ENCODE measurements at places on chromosomes 16 and 17.

GRCh38 chr17:83149029-83149725 is 69.8 kb downstream of the METRNL start:
- H3K4me3 ChIP-seq, result no peak overlapping the region
- peaks cover 18% of the 10 kb centered on the region for H3K27me3 ChIP-seq
- H3K36me3 ChIP-seq, result no peaks in the 10 kb centered on the region
- H3K4me1 ChIP-seq, result peaks cover 6% of the 10 kb centered on the region
- no peak overlapping the region for H3K27ac ChIP-seq
- DNase-seq, result no peak

DNA sequence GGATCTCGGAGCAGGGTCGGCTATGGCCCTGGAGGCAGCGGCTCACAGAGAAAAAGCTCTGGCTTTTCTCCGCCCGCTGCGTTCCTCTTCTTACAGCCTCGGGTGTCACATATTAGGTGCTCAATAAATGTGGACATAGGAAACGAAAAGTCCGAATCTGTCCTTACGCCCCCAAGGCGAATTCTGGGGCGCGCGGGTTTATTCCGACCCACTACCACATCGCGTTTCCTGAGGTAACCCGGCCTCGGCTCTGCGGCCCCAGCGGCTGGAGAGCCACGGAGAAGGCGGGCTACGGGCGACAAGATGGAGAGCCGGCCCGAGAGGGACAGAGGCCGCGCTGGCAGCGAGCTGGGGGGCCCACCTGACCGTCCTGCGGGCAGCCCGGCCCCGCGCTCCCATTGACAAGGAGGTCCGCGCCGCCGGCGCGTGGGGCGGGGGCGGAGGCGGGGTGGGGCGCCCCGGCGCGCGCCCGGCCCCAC is 573 bp upstream of the GNAO1 start:
- H3K27ac ChIP-seq, result no peak overlapping the region
- peak overlapping the region; percentile 77 for H3K4me3 ChIP-seq
- peaks cover 60% of the 10 kb centered on the region for H3K27me3 ChIP-seq
- no peaks in the 10 kb centered on the region for H3K36me3 ChIP-seq

DNA sequence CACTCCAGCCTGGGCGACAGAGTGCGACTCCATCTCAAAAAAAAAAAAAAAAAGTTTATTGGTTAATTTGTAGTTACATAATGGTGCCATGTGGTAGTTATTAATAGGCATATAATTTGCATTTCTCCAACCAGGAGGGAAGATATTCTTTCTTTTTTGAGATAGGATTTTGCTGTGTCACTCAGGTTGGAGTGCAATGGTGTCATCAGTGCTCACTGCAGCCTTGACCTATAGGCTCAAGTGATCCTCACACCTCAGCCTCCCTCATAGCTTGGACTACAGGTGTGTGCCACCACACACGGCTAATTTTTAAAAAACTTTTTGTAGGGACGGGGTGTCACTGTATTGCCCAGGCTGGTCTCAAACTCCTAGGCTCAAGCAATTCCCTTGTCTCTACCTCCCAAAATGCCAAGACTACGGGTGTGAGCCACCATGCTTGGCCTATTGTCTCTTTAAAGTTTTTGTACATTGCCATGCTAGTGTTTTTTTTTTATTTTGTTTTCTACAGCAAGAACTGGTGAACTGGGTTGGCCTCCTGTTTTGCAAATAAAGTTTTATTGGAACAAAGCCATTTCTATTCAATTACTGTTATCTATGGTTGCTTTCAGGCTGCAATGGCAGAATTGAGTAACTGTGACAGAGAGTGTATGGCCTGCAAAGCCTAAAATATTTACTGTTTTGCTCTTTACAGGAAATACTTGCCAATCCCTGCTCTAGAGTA is 11.9 kb downstream of the SNX29 start:
- peaks cover 2% of the 10 kb centered on the region for H3K4me1 ChIP-seq
- H3K27ac ChIP-seq, result no peak overlapping the region
- H3K27me3 ChIP-seq, result no peaks in the 10 kb centered on the region
- DNase-seq, result no peak

GRCh38 chr17:8444494-8444893 is 8.8 kb downstream of the NDEL1 start:
- no peak for DNase-seq
- peaks cover 6% of the 10 kb centered on the region for H3K4me1 ChIP-seq
- H3K36me3 ChIP-seq, result peaks cover 19% of the 10 kb centered on the region
- no peak overlapping the region for H3K4me3 ChIP-seq
- H3K27me3 ChIP-seq, result no peaks in the 10 kb centered on the region
- no peak overlapping the region for H3K27ac ChIP-seq

DNA sequence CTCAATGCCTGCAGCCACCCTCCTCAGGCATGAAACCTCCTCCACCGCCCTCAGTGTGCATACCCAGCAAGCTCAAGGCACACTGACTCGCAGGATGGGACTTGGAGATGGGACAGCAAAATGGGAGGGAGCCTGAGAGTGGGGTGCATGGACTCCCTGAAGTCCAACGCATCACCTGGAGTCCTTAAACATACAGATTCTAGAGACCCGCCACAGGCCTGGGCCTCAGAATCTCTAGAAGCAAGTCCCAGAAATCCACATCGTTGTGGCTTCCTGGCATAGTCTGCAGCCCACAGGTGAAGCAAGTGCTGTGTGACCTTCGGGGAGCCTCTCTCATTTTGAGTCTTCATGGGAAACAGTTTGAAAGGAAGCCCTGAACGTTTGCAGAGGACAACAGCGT is 3.6 kb upstream of the TBX21 start:
- H3K4me3 ChIP-seq, result no peak overlapping the region
- no peak for DNase-seq
- H3K27me3 ChIP-seq, result peaks cover 78% of the 10 kb centered on the region
- no peak overlapping the region for H3K27ac ChIP-seq
- no peaks in the 10 kb centered on the region for H3K36me3 ChIP-seq

DNA sequence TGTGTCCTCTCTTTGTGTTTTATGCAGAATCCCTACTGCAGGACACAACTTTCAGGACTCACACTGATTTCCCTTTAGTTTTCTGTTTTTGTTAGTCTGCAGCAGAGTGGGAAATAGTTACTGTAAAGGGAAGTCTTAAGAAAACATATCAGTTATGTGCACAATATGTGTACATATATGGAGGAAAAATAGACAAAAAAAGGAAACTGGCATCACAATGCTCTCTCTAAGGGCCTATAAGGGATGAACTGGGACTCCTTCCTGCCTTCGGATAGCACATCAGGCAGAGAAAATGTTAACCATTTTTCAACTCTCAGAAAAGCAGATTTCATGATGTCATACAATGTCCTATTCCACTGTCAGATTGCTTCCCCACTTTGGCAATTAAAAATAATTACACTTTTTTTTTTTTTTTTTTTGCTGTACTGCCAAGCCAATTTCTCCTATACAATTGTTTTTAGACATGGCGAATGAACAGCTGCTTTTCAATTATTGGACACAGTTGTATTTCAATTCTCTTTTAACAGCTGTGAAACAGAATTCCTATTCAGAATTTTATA is 112.5 kb upstream of the KCNJ16 start:
- H3K4me3 ChIP-seq, result no peak overlapping the region
- peaks cover 14% of the 10 kb centered on the region for H3K27me3 ChIP-seq
- no peaks in the 10 kb centered on the region for H3K4me1 ChIP-seq
- H3K27ac ChIP-seq, result no peak overlapping the region

DNA sequence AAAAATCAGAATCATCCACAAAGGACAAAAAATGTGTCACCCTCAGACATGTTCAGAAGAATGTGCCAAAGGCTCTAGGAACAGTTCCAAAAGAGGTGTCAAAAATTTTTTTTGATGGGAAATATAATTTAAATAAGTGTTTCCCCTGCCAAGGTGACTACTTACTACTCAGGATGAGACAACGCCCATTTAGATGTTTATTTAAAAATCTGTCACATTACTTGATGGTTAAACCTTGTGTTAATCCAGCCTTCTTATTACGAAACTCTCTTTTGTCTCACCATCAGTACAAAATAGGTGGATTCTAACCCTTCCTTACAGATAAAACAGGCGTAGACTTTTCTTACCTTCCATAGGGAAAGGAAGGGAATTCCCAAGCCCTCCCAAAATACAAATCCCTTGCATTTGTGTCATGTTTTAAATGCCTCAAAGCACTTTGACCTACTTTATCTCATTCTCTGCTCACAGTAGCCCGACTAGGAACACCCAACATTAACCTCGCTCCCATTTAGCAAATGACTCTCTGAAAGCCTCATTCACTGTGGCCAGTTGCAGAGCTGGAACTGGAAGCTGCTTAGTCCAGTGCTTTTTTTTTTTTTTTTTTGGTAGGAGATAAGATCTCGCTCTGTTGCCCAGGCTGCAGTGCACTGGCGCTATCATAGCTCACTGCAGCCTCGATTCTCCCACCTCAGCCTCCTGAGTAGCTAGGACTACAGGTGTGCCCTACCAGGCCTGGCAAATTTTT is 5.8 kb upstream of the GNA13 start:
- H3K4me3 ChIP-seq, result no peak overlapping the region
- H3K36me3 ChIP-seq, result no peaks in the 10 kb centered on the region
- H3K27ac ChIP-seq, result peak overlapping the region; percentile 43
- peaks cover 12% of the 10 kb centered on the region for H3K27me3 ChIP-seq
- peaks cover 12% of the 10 kb centered on the region for H3K4me1 ChIP-seq
- no peak for DNase-seq

- H3K36me3 ChIP-seq, result peaks cover 18% of the 10 kb centered on the region
- peaks cover 3% of the 10 kb centered on the region for H3K4me1 ChIP-seq
- no peak for DNase-seq
- no peaks in the 10 kb centered on the region for H3K27me3 ChIP-seq
- peak overlapping the region; percentile 54 for H3K27ac ChIP-seq
- no peak overlapping the region for H3K4me3 ChIP-seq
Observed at GRCh38 chr17:1783271-1783670, 21.4 kb downstream of the SERPINF1 start.

DNA sequence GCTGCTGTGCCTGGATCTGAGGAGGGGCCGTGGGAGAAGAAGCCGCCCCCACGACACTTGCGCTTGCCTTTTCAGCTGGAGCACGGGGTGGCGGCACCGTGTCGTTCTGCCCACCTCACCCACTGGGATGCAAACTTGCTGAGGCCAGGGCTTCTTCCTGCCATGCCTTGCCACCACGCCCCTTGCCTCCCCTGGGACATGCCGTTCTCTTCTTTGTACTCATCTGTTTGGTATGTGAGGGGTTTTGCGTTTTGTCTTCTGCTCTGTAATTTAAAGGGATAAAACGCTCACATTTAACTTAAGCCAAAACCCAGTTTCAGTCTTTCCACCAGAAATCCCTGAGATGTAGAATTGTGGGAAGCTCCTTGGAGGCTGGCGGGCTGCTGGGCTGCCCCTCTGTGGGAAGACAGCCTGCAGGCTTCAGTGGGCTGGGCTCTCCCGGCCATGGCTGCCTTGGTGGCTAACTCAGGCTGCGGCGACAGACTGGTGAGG is 180.2 kb downstream of the RPTOR start:
- peaks cover 3% of the 10 kb centered on the region for H3K4me1 ChIP-seq
- H3K27me3 ChIP-seq, result no peaks in the 10 kb centered on the region
- DNase-seq, result no peak
- H3K4me3 ChIP-seq, result no peak overlapping the region

- peak; percentile 25 for DNase-seq
- peak overlapping the region; percentile 91 for H3K27ac ChIP-seq
- no peaks in the 10 kb centered on the region for H3K36me3 ChIP-seq
- no peaks in the 10 kb centered on the region for H3K27me3 ChIP-seq
- peaks cover 6% of the 10 kb centered on the region for H3K4me1 ChIP-seq
- peak overlapping the region; percentile 88 for H3K4me3 ChIP-seq
Observed at GRCh38 chr17:75288770-75289114, 491 bp downstream of the SLC25A19 start.

DNA sequence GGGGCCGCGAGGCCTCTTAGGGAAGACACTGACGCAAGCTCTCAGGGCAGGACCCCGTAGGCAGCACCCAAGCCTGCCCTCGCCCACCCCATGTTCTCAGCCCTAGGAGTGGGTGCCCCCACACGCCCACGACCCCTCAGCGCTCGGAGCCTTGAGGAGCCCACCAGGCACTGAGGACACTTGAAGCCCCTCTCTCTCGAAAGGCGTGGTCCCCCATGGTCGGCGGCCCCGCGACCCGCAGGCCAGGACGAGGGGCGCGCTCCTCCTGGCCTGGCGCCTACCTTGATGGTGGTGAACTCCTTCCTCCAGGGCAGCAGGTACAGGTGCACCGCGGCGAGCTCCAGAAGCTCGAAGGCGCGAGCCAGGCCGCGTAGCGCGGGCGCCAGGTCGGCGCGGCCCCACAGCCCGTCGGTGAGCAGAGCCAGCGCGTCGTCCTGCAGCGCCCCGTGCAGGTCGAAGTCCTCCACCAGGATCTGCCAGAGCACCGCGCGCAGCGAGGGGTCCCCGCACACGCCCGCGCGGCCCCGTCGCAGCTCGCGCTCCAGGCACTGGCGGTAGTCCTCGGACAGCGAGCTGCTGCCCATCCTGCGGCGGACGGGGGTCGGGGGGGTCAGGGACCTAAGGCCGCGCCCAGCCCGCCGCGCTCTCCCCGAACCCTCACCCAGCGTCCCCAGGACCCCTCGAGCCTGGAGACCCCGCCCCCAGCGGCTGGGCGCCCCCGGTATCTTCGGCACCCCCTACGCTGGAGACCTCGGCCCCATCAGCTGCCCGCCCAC is 668 bp downstream of the SPATA2L start:
- peak overlapping the region; percentile 72 for H3K4me3 ChIP-seq
- peaks cover 6% of the 10 kb centered on the region for H3K4me1 ChIP-seq
- DNase-seq, result no peak
- H3K27me3 ChIP-seq, result peaks cover 5% of the 10 kb centered on the region

DNA sequence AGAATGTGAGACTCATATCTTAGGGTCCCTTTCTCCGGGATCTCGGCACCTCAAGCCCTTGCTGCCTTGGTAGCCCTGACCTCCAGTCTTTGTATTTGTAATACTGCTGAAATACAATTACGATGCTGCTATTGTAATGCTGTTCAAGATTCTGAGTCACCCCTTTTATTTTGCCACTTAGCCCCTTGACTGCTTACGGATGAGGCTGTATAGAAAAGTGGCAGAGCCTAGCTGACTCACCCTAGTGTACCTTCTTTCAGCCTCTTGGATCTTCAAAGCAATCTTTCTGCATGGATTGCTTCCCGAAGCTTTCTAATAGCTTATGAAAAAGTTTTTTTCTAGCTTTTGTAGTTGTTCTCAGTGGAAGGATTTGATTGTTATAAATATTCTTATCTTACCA is 187.9 kb downstream of the KCNJ2 start:
- no peak overlapping the region for H3K4me3 ChIP-seq
- no peaks in the 10 kb centered on the region for H3K36me3 ChIP-seq
- H3K4me1 ChIP-seq, result peaks cover 5% of the 10 kb centered on the region
- H3K27me3 ChIP-seq, result no peaks in the 10 kb centered on the region
- H3K27ac ChIP-seq, result no peak overlapping the region

DNA sequence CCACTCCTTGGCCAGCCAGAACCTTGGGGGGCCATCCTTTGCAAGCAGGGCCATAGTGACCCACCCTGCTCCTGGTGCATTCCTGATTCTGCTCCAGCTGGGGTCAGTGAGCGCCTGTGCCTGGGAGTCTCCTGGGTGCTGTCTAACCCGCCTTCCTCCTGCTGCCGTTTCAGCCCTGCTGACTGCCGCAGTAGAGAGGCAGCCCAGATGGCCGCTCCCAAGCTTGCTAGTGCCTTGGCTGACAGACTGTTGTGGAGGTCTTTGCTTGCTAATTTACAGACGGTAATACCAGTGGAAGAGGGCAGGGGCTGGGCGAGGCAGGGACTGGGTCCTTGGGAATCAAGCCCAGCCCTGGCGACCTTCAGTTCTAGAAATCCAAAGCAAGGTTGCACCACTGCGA is 99.6 kb downstream of the SOCS1 start:
- H3K4me1 ChIP-seq, result peaks cover 28% of the 10 kb centered on the region
- DNase-seq, result no peak
- no peak overlapping the region for H3K4me3 ChIP-seq
- peaks cover 5% of the 10 kb centered on the region for H3K27me3 ChIP-seq
- H3K27ac ChIP-seq, result no peak overlapping the region

GRCh38 chr17:50045154-50045553 is 10.8 kb upstream of the ITGA3 start:
- H3K36me3 ChIP-seq, result no peaks in the 10 kb centered on the region
- no peak overlapping the region for H3K27ac ChIP-seq

- DNase-seq, result no peak
- no peak overlapping the region for H3K27ac ChIP-seq
- peaks cover 3% of the 10 kb centered on the region for H3K36me3 ChIP-seq
- no peak overlapping the region for H3K4me3 ChIP-seq
Observed at GRCh38 chr16:10168258-10168657, 14.0 kb downstream of the GRIN2A start.
